Astrocyte (in vitro differentiated cells and primary cell): ENCODE measurements at places on chromosomes 6 and 20. TPM values are rescaled to one million over a fixed set of nuclear protein-coding genes. Genes with fewer than 3 reads are reported as not detected.
A peak's percentile ranks its signal among the peaks of the same experiment; 100 is the strongest.

- DNase-seq, result peak; percentile 14
- no peak overlapping the region for H3K27ac ChIP-seq
- H3K27me3 ChIP-seq, result no peaks in the 10 kb centered on the region
- peaks cover 19% of the 10 kb centered on the region for H3K4me1 ChIP-seq
Observed at GRCh38 chr20:6530254-6530653, 237.2 kb upstream of the BMP2 start.

GRCh38 chr6:161272635-161273273, 1.1 kb downstream of the AGPAT4 start:
- H3K36me3 ChIP-seq, result no peaks in the 10 kb centered on the region
- H3K4me3 ChIP-seq, result peak overlapping the region; percentile 79
- H3K27me3 ChIP-seq, result no peaks in the 10 kb centered on the region
- DNase-seq, result peak; percentile 81
- H3K27ac ChIP-seq, result peak overlapping the region; percentile 93

Gene PTP4A1
- total RNA-seq, result 136 and 143 TPM in 2 replicates

- no peak overlapping the region for H3K27ac ChIP-seq
- H3K4me1 ChIP-seq, result no peaks in the 10 kb centered on the region
- H3K27me3 ChIP-seq, result no peaks in the 10 kb centered on the region
Observed at GRCh38 chr6:149150801-149151398, 166.6 kb upstream of the TAB2 start.

Gene SLC22A16
- total RNA-seq, result not detected in 2 replicates

- H3K36me3 ChIP-seq, result no peaks in the 10 kb centered on the region
- peaks cover 26% of the 10 kb centered on the region for H3K4me1 ChIP-seq
- DNase-seq, result peak; percentile 99
- H3K27me3 ChIP-seq, result peaks cover 3% of the 10 kb centered on the region
- no peak overlapping the region for H3K4me3 ChIP-seq
Observed at GRCh38 chr6:113644861-113645575, 212.1 kb upstream of the MARCKS start.

DNA sequence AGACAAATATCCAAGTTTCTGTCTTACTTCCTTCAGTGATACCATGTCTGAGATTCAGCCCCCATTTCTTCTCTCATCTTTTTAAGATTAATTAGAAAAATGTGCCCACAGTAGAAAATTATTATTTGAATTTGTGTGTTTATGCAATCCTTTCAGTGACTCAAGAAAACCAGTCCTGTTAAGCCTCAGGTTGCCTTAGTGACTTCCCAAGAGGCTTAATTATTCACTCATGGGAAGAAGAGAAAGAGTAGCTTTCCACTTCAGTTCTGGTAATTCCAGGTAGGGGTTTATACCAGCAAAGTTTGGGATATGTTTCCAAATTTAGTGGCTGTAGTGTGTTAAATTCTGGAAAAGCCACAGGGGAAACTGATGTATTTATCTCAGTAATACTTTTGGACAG, 149.1 kb downstream of the RIMS1 start:
- peaks cover 9% of the 10 kb centered on the region for H3K4me1 ChIP-seq
- DNase-seq, result no peak
- no peak overlapping the region for H3K27ac ChIP-seq
- H3K27me3 ChIP-seq, result no peaks in the 10 kb centered on the region
- no peaks in the 10 kb centered on the region for H3K36me3 ChIP-seq
- no peak overlapping the region for H3K4me3 ChIP-seq

DNA sequence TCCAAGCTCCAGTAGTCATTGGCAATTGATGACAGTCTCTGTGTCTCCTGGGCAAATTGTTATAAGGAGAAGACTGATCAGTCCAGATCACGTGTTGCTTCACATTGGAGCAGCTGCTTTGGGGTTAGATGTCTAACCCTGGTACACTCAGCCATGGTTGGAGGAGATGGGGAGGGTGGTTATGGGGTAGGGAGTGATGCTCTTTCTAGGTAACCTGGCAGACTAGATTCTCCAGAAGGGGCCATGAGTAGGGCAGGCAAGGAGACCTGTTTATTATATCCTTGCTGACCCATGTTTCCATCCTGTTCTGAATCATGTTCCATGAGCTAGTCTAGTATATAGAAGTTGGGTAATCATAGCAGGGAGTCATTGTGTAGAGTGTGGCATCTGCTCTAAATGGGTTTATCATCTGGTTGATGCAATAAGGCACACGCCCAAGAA, 50.8 kb upstream of the BACH2 start:
- H3K36me3 ChIP-seq, result no peaks in the 10 kb centered on the region
- H3K4me1 ChIP-seq, result no peaks in the 10 kb centered on the region
- DNase-seq, result no peak
- H3K27ac ChIP-seq, result no peak overlapping the region

DNA sequence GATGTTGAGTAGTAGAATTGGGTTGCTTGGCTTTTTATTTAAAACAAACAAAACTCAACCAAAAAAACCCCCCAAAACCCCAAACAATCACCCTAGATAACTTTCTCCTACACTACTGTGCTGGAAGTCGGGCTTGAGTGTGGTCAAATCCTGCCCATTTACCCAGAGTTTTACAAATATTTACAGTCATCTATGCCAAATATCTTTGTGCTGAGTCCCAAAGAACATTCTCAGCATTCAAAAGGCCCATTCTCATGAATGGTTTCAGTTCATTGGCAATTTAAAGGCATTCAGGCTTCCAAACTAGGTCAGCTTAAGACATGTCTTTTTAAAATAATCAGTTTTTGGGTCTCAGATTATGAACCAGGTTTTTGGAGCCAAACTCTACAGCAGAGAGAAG, 1.8 kb downstream of the RNF144B start:
- peak; percentile 83 for DNase-seq
- no peaks in the 10 kb centered on the region for H3K36me3 ChIP-seq
- no peaks in the 10 kb centered on the region for H3K27me3 ChIP-seq
- peaks cover 18% of the 10 kb centered on the region for H3K4me1 ChIP-seq

GRCh38 chr6:22614547-22614946, 45.2 kb downstream of the HDGFL1 start:
- no peaks in the 10 kb centered on the region for H3K36me3 ChIP-seq
- no peaks in the 10 kb centered on the region for H3K27me3 ChIP-seq
- peaks cover 10% of the 10 kb centered on the region for H3K4me1 ChIP-seq

GRCh38 chr6:105035299-105035698, 78.4 kb downstream of the LIN28B start:
- H3K36me3 ChIP-seq, result no peaks in the 10 kb centered on the region
- H3K4me1 ChIP-seq, result no peaks in the 10 kb centered on the region
- H3K4me3 ChIP-seq, result no peak overlapping the region
- no peak overlapping the region for H3K27ac ChIP-seq
- no peak for DNase-seq

DNA sequence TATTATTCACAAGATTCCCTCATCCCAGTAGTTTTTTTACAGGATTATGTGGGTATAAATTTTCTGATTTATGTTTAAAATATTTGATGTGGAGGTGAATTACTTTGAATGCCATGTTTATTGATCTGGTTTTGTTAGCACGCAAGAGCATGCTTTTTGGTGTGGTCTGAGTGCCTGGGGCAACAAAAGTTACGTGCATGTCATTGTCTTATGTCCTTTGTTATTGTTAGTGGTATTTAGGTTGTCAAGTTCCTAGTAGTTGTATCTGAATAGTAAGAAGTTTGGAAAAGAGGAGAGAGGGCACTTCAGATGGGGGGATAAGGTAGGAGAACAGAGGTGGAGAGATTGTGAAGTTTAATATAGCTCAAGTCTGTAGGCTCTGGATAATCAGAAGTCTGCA, 95.0 kb downstream of the ATRN start:
- DNase-seq, result no peak
- H3K27me3 ChIP-seq, result no peaks in the 10 kb centered on the region
- H3K4me1 ChIP-seq, result no peaks in the 10 kb centered on the region
- H3K36me3 ChIP-seq, result peaks cover 7% of the 10 kb centered on the region

Gene CLPSL2
- total RNA-seq, result not detected in 2 replicates

Gene FAM184A
- 1.3 and 2.0 TPM in 2 replicates for total RNA-seq

Gene OR2B6
- total RNA-seq, result not detected in 2 replicates

Gene IGF2R
- 172 and 173 TPM in 2 replicates for total RNA-seq

Gene CRYBG1
- 0.64 and 1.4 TPM in 2 replicates for total RNA-seq

- H3K27ac ChIP-seq, result peak overlapping the region; percentile 74
- DNase-seq, result peak; percentile 22
- H3K4me1 ChIP-seq, result peaks cover 15% of the 10 kb centered on the region
- peak overlapping the region; percentile 86 for H3K4me3 ChIP-seq
Observed at GRCh38 chr20:11891077-11891775, 26.5 kb upstream of the BTBD3 start.

GRCh38 chr6:26251354-26252076, 113.5 kb upstream of the BTN3A2 start:
- H3K27ac ChIP-seq, result peak overlapping the region; percentile 71
- peak; percentile 92 for DNase-seq
- no peaks in the 10 kb centered on the region for H3K27me3 ChIP-seq
- peak overlapping the region; percentile 85 for H3K4me3 ChIP-seq
- peaks cover 3% of the 10 kb centered on the region for H3K4me1 ChIP-seq

DNA sequence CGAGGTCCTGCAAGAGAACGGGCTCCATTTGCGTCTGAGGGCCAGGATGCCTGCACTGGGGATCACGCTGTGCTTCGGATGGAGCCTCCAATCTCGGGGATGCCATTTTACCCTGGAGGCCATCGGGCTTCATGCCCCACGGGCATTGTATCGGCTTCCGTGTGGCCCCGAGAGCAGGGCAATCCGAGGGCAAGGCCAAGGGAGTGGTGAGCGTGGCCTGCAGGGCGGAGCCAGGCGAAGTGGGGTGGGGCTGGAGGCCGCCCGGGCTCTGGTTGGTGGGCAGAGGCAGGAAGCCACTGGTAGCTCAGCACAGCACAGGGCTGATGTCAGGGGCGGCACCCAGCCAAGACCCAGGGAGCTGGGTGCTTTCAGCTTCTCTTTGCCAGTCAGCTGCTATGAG, 57.5 kb upstream of the BHLHE23 start:
- no peaks in the 10 kb centered on the region for H3K27me3 ChIP-seq
- DNase-seq, result no peak
- H3K4me3 ChIP-seq, result no peak overlapping the region
- H3K4me1 ChIP-seq, result no peaks in the 10 kb centered on the region
- H3K27ac ChIP-seq, result no peak overlapping the region

DNA sequence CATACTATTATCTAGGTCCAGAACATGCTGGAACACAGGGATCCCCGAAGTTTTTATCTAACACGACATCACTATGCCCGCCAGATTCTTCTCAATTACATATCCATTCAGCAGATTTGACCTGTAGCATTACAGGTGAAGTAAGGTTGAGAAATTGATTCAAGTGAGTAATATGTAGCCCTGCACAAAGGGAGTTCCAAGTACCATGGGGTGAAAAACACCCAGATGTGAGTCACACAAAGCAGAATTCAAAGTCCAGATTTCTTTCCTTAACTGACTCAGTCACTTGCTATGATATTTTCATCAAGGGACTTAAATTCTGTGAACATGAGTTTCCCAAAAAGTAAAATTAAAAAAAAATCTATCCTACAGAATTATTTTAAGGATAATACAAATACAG, 655.4 kb upstream of the PTCHD4 start:
- H3K4me3 ChIP-seq, result no peak overlapping the region
- no peaks in the 10 kb centered on the region for H3K36me3 ChIP-seq
- DNase-seq, result peak; percentile 72
- no peaks in the 10 kb centered on the region for H3K27me3 ChIP-seq
- no peak overlapping the region for H3K27ac ChIP-seq

DNA sequence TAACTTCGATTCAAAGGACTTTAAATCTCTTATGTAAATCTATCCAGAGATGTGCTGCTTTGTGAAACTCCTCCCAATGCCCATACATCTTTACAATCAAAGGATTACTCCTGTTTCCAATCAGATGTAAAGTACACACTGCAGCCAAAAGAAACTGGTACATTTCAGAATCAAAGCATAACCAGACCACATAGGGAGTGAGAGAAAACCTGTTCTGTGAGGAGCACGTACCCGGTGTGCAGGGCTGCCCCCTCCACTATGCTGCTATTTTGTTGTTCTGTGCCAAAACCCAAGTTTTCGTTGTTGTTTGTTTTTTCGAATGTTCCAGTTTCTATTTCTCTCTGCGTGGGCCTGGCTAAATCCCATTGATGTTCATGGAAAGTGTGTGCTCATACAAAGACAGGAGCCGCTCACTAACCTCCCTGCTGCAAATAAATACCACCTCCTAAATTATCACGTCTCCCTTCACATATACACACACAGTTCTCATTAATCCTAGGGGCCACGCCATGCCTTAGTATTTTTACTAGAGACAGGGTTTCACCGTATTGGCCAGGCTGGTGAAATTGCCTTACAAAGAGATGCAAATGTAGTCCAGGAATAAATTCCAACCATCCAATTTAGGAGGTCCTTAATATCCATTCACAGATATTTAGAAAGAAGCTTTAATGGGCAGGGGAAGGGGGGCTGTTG, 52.9 kb downstream of the ATP9A start:
- no peak overlapping the region for H3K27ac ChIP-seq
- H3K4me3 ChIP-seq, result no peak overlapping the region

DNA sequence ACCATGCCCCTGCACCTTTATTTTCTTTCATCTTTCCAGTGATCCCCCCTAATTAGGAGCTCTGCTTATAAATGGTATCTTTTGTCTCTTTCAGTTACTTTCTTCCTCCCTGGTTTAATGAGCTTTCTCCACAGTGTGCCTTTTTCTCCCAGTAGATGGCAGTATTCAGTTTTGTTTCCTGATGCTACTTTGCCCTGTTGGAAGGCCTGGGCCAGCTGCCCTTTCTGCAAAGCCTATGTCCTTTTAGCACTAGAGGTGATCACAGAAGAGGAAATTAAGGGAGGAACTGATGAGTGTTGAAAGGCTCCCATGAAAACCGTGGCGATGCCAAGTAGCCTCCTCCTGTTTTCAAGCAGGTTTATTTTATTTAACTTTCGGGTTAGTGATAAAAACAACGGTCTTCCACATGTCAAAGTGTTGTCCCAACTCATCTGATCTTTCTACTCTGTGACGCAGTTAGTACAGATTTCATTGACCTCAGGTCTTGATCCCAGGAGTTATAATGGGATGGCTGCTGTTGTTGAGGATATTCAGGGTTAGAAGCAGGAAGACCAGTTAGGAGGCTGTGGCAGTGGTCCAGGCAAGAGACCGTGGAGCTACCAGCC, 184.2 kb upstream of the BMP2 start:
- DNase-seq, result peak; percentile 25
- no peak overlapping the region for H3K27ac ChIP-seq
- H3K36me3 ChIP-seq, result no peaks in the 10 kb centered on the region
- no peak overlapping the region for H3K4me3 ChIP-seq
- H3K27me3 ChIP-seq, result no peaks in the 10 kb centered on the region

DNA sequence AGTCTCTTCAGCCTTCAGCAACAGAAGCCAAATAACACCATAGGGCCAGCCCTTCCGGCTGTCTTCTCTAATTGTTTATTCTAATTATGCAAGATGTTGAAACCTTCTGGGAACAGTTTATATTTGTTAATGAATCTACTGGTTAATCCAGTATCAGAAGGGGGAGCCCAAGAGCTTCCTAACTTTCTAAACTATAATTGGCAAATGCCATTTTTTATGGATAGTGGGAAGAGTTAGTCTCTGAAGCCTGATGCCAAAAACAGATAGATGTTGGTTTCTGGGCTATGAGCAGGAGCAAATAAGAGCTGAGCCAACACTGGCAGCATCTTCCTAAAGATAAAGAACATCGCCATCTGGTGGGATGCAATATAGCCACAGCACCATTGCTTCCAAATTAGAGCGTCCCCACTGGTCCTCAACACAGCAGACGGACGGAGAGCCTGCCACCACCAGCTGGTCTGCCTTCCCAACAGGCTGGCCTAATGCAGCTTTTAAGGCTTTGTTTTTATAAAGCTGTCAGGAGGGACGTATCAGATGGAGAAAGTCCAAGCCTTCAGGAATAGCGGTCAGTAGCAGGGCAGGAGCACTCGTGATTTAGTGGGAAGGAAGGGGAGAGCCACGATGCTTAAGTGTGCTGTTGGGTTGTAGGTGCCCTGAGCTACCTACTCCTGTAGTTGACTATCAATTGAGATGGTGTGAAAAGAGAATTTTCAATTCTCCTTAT, 118.8 kb downstream of the RALGAPA2 start:
- DNase-seq, result peak; percentile 28
- no peak overlapping the region for H3K27ac ChIP-seq
- H3K36me3 ChIP-seq, result no peaks in the 10 kb centered on the region
- H3K4me3 ChIP-seq, result no peak overlapping the region
- no peaks in the 10 kb centered on the region for H3K27me3 ChIP-seq
- no peaks in the 10 kb centered on the region for H3K4me1 ChIP-seq

Gene CCN5
- not detected in 2 replicates for total RNA-seq
